Breast epithelium (tissue), 4 donors: ENCODE measurements at places on chromosomes 5 and 9. TPM values are rescaled to one million over a fixed set of nuclear protein-coding genes. Genes with fewer than 3 reads are reported as not detected.

Gene PRDM9
- total RNA-seq = not detected

Gene KCNMB1
- total RNA-seq = 5.1 TPM

- DNase-seq = peak; percentile 62
These were observed 25.8 kb downstream of the CDC25C start for GRCh38 chr5:138305797-138306196.

DNA sequence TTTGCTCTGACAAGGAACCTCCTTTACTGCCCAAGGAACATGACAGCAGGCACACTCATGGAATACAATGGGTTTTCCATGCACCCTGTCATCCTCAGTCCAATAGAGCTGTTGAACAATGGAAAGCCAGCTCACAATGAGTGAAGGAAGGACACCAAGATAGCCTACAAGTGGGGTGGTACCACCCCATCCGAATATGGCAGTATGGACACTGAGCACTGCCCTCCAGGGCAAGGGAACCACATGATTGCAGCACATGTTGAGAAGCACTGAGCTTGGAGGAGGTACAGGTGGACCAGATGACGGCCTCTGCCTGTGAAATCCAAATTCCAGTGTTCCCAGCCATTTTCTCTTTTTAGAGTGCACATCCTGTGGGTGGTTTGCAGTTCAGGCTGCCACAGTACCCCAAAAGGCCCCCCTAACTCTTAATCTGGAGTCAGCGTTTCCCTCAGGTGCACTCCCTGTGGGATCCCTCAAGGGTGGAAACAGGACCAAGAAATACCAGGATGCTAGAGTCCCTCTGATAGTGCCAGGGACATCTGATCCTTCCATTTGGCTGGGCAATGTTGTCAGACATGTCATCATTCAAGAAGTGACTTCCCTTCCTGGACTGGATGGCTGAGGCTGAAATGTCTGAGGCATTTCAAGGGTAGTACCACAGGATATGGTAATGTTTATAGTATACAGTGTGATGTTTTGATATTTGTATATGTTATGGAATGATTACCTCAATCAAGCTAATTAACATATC lies 48.9 kb downstream of the SMC2 start:
- no peak for DNase-seq

- DNase-seq = no peak
These were observed 45.4 kb downstream of the CFAP95 start for GRCh38 chr9:69865986-69866385.
